ENCODE measurements at places on chromosomes 5 and 9.

GRCh38 chr5:119393201-119393691 is 37.4 kb downstream of the TNFAIP8 start:
- DNase-seq, result no peak

GRCh38 chr9:114214181-114214580 is 58.8 kb downstream of the COL27A1 start:
- no peak for DNase-seq

GRCh38 chr5:111580956-111581355 is 68.6 kb upstream of the STARD4 start:
- DNase-seq, result no peak

DNA sequence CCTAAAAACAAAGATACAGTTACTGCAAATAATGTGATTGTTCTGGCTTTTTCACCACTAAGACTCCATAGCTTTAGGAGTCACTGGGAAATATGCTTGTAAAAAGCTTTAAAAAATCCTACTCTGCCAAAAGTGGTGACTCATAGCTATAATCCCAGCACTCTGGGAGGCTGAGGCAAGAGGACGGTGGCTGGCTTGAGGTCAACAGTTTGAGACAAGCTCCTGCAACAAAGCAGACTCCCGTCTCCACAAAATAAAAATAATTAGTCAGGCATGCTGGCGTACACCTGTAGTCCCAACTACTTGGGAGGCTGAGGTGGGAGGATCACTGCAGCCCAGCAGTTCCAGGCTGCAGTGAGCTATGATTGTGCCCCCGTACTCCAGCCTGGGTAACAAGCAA is 406.4 kb downstream of the HTR1A start:
- no peak for DNase-seq

DNA sequence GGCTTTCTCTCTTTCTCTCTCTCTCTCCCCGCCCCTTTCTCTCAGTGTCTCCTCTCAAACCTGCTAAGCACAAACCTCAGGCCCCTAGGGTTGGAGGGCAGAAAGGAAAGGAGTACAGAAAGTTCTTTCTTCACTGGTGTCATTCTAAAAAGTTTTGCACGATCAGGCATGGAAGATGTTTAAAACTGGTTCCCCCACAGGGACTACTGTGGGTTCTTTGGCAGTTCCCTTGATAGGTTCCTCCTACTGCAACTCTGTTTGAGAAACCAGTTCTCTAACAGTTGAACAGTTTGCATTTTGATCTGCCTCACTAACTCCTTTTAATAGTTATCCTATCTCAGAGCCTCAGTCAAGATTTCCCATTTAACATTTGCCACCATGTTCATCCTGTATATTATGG is 82.9 kb downstream of the CDO1 start:
- DNase-seq, result no peak

- no peak for DNase-seq
Measured at GRCh38 chr9:135584371-135584770, 22.8 kb downstream of the PAEP start.

DNA sequence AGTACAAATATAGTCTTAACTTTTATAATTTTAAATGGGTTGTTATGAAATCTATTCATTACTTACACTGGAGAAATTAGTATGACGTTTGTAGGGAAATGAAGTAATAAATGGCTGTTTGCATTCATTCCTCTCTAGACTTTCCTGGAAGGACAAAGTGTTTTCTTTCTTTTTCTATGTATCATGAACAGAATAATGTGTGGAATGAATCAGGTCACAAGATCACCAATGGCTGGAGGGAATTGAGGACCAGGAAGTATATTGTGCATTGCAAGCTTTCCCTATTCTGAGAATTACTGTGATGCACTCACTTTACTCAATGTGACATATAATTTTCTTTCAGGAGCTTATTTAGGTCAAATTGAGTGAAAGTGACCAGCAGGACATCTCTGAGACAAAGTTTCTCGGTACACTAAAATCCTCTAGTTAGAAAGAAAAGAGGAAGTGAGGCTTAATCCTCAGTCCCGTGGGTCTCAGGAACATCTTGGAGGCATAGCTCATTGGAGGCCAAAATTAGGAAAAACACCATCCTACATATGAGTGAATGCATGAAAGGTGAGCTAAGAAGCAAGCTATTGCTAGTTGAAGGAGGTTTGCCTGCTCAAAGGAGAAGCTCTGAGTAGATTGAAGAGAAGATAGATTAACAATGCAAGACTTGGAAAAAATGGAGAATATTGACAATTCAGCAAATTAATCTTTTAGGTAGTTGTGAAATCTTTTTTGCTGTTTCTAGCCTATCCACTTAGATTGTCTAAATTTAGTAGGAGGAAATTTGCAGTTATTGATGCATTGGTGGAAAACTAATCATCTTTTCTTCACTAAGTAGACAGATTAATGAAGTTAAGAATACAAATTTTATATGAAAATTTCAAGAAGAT is 28.0 kb downstream of the ERAP2 start:
- no peak for DNase-seq

- no peak for DNase-seq
Measured at GRCh38 chr9:135880438-135880837, 26.9 kb downstream of the CAMSAP1 start.

GRCh38 chr5:76689321-76690036 is 26.4 kb upstream of the F2R start:
- DNase-seq, result no peak

DNA sequence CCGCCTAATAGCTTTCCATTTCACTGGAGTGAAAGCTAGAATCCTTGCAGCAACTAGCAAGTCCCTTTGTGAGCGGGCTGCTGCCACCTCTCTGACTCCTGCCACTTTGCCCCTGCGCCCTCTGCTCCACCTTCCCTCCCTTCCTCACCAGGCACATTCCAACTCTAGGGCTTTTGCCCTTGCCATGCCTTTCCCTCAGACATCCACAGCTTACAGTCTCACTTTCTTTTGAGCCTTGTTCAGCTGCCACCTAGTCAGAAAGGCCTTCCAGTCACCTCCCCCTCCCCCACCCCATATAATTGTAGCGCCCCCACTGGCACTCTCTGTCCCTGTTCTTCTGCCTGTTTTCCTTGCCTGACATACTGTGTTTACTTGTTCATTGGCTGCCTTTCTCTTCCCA is 31.0 kb downstream of the CYSTM1 start:
- no peak for DNase-seq

DNA sequence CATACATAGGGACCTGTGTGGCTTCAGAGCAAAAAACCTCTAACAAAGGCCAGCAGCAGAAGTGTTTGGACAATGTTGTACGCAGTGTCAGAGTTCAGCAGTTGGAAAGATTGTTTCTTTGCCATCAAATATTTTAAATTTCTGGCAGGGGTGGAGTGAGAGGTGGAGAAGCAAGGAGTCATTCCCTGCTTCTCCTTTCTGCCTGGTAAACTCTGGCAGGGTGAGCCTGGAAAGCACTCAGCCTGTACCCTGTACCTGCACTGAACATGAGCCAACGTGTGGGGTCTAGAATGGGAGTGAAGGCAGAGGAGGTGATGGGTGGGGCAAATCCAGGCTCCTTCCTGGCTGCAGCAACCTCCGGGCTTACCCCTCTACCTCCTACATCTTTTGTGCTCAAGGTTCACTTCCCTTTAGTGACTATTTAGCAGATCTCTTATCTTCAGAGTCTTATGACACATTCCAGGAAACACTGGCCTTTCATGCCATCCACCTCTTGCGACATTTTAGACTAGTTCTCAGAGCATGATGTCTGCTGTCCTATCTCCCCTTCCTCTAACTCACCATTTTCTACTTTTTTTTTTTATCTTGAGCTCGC is 445.0 kb upstream of the PIK3R1 start:
- DNase-seq, result no peak

DNA sequence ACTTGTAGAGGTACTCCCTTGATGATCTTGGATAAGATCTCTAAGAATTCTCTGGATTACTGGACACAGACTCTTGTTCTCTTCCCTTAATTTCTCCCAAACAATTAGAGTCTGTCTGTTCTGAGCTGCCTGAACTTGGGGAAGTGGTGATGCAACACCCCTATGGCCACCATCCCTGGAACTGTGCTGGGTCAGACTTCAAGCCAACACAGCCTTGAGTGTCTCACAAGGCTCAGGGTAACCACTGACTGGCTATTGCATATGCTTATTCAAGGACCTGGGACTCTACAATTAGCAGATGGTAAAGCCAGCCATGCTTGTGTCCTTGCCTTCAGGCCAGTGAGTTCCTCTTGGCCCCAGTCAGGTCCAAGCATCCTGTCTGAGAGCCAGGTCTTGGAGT is 504.5 kb downstream of the MAN2A1 start:
- no peak for DNase-seq

- DNase-seq, result no peak
Measured at GRCh38 chr5:4572311-4573100, 567.6 kb upstream of the ADAMTS16 start.

- DNase-seq, result no peak
Measured at GRCh38 chr5:11594021-11594420, 310.2 kb downstream of the CTNND2 start.

GRCh38 chr9:68747043-68747533 is 42.0 kb downstream of the PIP5K1B start:
- no peak for DNase-seq

DNA sequence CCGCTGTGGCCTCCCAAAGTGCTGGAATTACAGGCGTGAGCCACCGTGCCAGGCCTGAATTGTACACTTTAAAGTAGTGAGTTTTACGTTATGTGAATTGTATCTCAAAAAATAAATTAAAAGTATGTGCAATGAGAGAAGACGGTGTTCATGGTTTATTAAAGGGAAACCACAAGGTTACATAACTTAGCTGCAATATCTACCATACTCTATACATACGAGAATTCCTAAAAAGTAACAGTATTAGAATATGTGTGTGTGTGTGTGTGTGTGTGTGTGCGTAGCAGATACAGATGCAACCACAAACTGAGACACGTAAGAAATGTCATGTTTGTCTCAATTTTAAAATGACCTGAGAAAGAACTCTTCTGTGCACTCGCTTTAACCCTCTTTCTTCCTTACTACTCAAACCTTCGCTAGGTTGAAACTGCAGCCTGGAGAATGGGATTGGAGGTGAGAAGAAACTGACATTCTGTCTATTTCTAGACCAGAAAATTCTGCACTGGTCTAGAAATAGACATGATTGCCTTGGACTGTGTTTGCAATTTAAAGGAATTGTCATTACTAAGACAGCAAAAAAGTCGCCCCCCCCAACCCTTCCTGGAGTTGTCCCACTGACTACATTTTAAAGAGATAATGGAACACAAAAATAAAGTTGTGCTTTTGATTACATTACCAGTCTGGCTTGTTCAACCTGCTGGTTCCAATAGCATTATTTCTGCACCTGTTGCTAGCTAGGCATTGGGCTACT is 167.0 kb downstream of the RGS3 start:
- DNase-seq, result no peak

DNA sequence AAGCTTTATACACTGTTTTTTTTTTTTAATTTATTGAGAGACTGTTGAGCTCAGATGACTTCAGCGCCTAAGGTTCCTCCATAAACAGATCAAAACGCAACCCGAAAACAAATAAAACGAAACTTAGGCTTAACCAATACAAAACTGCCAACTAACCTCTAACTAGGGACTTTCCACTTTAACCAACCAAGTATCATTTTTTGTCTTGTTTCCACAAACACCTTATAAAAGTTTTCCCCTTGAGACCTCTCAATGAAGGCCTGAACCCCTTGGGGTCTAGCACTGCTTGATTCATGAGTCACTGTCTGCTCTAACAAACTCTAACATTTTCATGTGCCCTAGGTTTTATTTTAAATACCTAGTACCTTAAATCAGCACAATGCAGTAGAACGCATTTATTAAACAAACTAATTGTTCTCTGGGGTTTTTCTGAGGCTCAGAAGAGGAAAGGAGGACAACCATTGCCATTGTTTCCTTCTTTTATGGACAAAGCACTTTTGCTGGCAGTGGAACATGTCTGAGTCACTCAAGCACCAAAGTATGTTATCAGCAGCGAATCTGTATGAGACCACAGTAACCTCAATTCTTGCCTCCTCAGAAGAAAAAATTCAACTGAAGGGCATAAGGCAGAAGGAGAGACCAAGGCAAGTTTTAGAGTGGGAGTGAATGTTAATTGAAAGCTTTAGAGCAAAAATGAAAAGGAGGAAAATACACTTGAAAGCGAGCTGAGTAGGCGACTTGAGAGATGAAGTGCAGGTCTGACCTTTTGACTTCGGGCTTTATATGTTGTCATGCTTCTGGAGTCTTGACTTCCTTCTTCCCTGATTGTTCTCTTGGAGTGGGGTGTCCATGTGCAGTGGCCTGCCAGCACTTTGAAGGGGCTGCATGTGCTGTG is 97.7 kb upstream of the HCN1 start:
- DNase-seq, result no peak

DNA sequence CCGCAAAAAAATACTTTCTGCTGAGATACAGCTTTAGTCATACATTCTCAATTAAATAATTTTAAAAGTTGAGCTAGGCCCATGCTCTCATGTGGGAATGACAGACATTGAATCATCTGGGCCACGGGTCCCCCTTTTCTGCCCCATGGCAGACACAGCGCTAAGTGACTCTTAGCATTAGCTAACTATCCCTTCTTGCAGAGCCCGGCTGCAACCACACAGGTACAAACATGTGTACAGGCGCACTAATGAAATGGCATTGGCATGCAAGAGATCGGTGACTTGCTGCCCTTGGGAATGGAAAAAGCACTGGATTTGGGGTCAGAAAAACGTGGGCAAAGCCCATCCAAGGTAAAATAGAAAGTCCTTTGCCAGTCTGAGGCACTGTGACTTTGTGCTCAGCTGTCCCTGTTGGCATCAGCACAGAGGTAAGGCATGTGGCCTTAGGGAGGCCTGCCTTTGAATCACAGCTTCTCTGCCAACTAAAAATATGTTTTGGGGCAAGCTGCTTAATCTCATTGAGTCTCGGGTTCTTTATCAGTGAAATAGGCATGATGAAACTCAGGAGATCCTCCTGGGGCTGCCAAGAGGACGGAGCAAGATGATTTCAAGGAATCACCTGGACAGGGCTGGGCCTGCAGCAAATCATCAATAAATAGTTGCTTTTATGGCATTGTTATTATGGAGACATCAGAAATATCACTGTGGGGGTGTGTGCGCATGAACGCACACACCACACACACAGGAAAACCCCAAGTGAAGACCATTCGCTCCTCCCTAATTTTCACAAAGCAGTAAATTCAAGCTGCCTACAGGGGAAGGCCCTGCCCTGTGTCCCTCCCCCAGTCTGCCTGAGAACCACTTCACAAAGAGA is 54.2 kb downstream of the WHRN start:
- no peak for DNase-seq

- no peak for DNase-seq
Measured at GRCh38 chr5:159695741-159696294, 220.5 kb upstream of the ADRA1B start.

DNA sequence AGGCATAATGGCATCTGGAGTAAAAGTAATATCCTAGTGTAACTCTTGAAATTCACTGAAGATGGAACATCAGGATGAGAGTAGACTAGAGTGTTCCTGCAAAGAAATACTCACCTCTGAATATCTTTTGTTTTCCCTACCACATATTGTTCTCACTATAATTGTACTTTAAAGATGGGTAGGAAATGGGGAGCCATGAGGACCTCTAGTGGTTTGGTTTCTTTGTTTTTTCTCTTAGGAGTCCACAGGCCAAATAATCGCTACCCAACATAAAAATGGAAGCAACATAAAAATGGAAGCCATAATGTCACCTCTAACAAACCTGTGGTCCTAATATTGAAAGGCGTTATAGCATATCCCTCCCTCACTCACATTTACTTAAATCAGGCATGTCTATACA is 2375.8 kb downstream of the MAT2B start:
- DNase-seq, result no peak

Data from NCI-H146 (cell line).